ENCODE measurements at places on chromosomes 2 and 18. TPM values are rescaled to one million over a fixed set of nuclear protein-coding genes. Genes with fewer than 3 reads are reported as not detected.

The CDKL4 gene
- total RNA-seq, result not detected

The KIAA2012 gene
- not detected for total RNA-seq

GRCh38 chr18:45522371-45522770, 92.9 kb upstream of the SLC14A2 start:
- no peak for DNase-seq

DNA sequence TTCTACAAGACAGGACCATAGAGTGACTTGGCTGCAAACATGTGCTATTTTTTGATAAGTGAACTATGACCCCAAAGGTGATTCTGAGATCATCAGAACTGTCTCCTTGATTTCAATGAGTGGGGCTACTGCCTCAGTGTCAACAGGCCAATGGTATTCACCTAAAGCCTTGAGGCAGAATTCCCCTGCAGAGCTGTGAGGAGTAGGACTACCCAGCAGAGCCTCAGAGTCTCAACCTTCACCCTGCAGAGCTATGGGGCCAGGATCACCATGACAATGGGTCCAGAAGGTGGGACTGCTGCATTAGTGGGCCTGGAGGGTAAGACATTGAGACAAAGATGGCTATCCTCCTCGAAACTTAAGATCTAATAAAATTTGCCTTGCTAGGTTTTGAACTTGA, 1668.2 kb upstream of the SLC39A10 start:
- no peak for DNase-seq

GRCh38 chr2:54479424-54479823, 23.3 kb downstream of the SPTBN1 start:
- DNase-seq, result no peak

DNA sequence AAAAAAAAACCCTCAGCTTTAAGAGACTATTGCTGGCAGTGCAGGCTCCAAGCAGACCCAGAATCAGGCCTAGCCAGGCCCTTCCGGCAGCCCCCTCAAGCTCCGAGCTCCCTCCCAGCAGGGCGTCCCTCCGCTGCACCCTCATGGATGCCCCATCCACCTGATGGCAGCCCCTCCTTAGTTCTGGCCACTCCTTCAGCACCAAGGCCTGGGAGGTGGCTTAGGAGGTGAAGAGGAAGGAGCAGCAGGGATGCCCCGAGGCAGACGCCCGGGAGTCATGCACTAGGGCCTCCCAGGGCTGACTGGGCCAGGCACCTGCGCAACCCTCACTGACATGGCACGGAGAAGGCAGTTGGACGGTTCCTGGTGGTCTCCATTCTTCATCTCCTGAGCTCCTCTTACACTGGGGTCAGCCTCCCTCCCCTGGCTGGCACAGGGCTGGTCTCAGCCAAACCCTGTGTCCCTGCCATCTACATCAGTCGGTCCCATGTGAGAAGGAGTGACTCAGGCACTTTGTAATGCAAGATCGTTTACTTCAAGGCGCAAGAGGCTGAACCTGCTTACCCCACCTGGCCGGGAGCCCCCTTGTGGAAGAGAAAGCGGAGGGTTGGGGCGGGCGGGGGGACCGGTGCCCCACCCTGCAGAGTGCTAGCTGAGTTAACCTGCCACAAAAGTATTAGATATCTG, 53.5 kb upstream of the ID2 start:
- DNase-seq, result no peak

Measured in activated T-helper 1 cell treated with anti-CD3 and anti-CD28 coated beads, Interleukin-12 subunit alpha, Interleukin-12 subunit beta, Interleukin-2, Interleukin-4 antibody, amounts not matched to agents 30 ng/mL and 10 ng/mL and 1 ng/mL, durations not matched to agents 14 hours and 24 hours and 36 hours (primary cell).